ENCODE measurements at places on chromosomes 7 and 10. TPM values are rescaled to one million over a fixed set of nuclear protein-coding genes. Genes with fewer than 3 reads are reported as not detected.

The MAT1A gene
- not detected for total RNA-seq

The MARVELD1 gene
- 5.0 TPM for total RNA-seq

The ARMC3 gene
- not detected for total RNA-seq

The GRM3 gene
- total RNA-seq: not detected

Data from naive thymus-derived CD4-positive, alpha-beta T cell (primary cell).